ENCODE measurements at places on chromosomes 13 and 19. TPM values are rescaled to one million over a fixed set of nuclear protein-coding genes. Genes with fewer than 3 reads are reported as not detected.

The MTUS2 gene
- total RNA-seq = not detected

The KCNC3 gene
- total RNA-seq = 0.18 TPM

The HIPK4 gene
- not detected for total RNA-seq

DNA sequence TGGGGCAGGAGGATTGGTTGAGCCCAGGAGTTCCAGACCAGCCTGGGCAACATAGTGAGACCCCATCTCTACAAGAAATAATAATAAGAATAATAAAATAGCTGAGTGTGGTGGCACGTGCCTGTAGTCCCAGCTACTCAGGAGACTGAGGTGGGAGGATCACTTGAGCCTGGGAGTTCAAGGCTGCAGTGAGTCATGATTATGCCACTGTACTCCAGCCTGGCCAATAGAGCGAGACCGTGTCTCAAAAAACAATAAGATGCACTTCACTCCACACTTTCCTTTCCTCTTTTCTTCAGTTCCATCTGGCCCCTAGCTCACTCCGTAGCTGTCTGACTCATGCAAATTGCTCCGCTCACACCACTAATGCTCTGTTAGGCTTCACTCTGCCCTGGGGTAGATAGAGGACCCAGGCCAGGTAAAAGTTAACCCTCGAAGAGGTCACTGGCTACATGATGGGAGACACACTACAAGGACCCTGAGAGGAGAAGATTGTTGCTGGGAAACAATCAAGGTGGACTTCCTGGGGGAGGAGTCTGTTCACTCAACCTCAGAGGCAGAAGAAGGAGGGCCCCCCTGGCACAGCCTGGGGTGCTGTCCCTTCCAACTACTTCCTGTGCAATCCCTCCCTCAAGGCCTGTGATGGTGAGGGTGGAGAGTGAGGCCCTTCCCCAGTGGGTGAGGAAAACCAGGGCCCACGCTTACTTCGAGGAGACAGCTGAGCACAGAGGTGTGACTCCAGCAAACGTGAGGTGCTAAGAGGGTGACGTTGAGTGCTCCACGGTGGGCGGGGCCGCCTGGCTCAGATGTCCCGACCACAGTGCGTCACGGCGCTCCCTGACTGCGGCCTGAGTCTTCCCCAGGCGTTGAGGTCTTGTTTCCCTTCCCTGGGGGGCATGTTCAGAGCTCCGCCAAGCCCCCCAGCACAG lies 8.8 kb upstream of the TNFSF9 start:
- peak; percentile 48 for DNase-seq

The ZFP28 gene
- total RNA-seq = 6.8 TPM

DNA sequence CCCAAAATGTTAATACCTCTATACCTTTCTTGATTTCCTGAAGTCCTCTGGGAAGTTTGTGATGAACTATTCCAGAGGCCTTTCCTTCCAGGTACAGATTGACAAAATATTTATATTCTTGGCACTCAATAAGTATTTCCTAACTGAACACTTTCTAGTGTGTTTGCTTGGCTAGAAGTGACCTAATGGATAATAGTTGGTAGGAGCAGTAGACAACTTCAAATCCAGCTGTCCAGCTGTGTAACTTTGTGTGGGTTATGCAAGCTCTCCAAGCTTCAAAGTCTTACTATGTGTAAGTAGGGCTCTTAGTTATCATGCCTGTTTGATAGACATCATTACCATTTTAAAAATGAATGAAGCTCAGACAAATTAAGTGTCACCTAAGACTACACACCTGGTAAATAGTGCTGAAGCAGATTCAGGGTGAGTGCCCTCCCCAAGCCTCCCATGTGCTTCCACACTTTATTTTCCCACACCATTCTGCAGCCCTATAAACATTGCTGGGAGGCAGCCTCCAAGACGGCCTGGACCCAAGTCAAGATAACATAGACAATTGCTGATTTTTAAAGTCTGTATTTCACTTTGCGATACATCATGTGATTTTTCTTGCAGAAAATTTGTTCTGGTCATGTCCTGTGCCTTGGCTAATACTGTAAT lies 196.6 kb downstream of the NALCN start:
- no peak for DNase-seq

The FUT1 gene
- total RNA-seq = 0.83 TPM

The C19orf67 gene
- not detected for total RNA-seq

- no peak for DNase-seq
These were observed 194.7 kb downstream of the B3GLCT start for GRCh38 chr13:31394506-31394905.

- DNase-seq = no peak
These were observed 53.6 kb downstream of the GADD45B start for GRCh38 chr19:2529473-2529918.

- DNase-seq = no peak
These were observed 22.0 kb upstream of the POU4F1 start for GRCh38 chr13:78625384-78625783.

DNA sequence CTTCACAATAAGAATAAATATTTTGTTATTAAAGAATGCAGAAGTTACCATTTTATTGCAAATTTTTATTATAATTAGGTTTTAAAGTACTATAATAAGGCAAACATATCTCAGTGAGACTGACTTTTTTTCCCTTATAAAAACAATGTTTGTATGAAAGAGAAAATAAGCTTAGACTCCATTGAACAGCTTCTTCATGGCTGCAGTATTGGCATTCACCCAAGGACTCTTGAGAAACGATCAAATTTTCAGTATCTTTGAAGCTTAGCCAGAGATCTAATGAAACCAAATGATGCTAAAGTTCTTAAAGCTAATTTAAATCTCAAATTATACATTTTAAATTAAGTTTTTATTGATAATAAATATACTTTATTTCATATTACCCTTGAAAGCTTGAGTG lies 128.3 kb downstream of the GGACT start:
- no peak for DNase-seq

The CYP2F1 gene
- not detected for total RNA-seq

- DNase-seq = no peak
These were observed 55.2 kb downstream of the MIPEP start for GRCh38 chr13:23833733-23834611.

All from Peyer's patch (tissue), 4 donors.